ENCODE measurements at places on chromosomes 7 and 10. TPM values are rescaled to one million over a fixed set of nuclear protein-coding genes. Genes with fewer than 3 reads are reported as not detected.
A peak's percentile ranks its signal among the peaks of the same experiment; 100 is the strongest.

DNA sequence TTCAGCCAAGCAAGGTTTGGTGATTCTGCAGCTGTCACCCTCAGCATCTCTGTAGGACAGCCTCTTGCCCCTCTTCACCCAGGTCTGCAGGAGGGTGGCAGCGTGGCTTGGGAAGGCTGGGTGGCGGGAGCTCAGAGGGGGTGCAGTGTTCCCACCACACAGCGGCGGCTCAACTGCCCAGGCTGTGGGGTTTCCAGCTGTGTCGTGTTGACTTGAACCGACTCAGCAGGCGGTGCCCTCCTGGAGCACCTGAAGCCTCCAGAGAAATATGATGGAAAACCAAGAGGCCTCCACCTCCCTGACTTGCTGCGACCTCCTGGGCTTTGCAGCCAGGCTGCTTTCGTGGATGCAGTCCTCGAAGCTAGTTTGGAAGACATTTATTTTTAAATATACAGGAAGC lies 68.0 kb upstream of the KLF6 start:
- no peak for DNase-seq

- no peak for DNase-seq
These were observed 93.8 kb downstream of the CALD1 start for GRCh38 chr7:134873253-134873652.

DNA sequence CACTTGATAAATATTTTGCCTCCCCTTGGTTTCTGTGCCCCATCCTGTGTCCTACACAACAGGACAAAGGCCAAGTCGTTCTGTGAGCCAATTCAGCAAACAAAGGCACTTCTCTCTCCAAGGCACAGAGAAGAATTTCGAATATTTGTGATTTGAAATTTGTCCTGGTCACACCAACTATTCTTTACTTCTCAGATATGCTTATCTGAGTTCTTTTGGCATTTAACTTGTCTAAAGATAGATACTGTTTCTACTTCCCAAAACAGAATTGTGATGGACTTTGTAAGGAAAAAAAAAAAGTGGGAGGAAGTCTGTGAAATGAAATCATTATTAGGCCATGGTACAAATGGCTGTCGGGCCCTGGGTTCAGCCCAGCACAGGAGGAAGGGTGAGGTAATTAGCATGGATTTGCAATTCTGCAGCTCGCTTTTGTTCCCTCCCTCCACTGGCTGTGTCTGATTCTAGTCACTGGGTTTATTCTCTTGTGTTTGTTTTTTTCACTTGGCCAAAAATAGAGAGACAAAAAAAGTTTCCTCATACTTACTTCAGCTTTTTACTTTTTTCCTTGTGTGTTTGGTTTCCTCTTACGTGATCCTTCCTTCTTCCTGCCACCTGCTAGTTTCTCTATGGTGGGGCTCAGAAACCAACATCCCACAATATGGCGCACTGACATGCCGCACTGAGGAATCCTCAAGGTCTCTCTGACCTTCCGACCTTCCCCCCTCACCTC lies 108.2 kb upstream of the MKLN1 start:
- DNase-seq, result no peak

GRCh38 chr10:11837372-11838161 lies 14.4 kb downstream of the PROSER2 start:
- no peak for DNase-seq

DNA sequence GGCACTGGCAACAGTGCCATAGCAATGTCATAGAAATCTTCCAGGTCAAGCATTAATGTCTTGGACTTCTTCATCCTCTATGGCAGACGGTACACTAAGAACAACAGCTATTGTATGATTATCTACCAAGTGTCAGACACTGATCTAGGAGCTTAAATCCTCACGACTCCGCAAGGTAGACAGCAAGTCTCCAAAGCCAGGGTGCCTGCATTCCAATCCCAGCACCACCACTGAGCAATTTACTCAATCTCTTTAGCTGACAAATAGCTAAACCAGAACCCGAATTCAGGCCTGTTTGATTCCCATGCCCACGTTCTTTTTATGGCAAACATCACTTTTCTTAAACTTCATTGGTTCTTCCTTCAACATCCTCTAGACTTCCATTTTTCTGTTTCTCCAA lies 31.8 kb downstream of the DNMBP start:
- no peak for DNase-seq

- DNase-seq, result no peak
These were observed 86.5 kb upstream of the LRRC4 start for GRCh38 chr7:128117691-128118090.

DNA sequence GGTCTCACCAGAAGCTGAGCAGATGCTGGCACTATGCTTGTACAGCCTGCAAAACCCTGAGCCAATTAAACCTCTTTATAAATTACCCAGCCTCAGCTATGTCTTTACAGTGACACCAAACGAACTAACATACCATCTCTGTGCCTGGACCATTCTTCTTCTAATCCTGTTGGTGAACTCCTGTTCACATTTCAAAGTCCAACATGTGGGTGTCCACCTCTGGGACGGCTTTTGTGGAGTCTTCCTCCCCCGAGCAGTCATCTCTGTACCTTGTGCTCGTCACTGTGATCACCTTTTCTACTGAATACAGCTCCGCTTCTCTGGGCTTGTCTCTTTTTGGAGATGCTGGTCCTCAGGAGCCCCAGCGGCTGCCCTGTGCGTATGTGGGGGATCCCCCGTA lies 7.4 kb upstream of the ESYT2 start:
- DNase-seq, result no peak

HOXA4 gene
- 24.6 TPM for polyA plus RNA-seq

KCNIP2 gene
- 6.0 TPM for polyA plus RNA-seq

DNA sequence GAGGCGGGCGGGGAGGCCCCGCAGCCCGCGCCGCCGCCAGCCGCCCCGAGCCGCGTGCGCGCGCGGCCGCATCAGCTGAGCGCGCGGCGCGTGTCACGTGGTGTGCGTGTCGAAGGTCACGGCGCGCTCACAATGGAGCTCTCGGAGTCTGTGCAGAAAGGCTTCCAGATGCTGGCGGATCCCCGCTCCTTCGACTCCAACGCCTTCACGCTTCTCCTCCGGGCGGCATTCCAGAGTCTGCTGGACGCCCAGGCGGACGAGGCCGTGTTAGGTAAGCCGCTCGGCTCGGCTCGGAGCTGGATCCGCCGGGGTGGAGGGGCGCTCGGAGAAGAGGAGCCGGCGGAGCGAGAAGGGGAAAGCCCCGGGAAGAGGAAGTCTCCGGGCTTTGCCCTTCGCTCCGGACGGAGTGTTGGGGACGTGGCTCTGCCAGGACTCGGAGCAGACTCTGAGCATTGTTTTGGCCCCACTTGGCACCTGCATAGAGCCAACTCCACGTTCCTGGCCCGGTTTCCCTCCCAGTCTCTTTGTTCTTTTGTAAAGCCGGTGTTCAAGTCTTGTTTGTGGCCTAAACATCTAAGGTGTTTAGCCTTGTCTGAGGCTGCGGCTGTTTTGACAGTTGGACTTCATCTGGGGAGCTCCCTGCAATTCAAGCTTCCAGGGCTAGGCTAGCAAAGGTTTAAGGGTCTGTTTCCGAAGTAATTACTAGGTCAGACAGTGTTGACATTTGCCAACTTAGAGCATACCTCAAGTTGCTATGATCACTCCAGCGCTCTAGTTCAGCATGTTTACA lies at the start of gene COMMD3:
Gene COMMD3 (plus strand): TSS at position 103 of the 790 bp plus-strand sequence. CDS start 30 bp downstream, at position 133.
- peak; percentile 96 for DNase-seq

DNA sequence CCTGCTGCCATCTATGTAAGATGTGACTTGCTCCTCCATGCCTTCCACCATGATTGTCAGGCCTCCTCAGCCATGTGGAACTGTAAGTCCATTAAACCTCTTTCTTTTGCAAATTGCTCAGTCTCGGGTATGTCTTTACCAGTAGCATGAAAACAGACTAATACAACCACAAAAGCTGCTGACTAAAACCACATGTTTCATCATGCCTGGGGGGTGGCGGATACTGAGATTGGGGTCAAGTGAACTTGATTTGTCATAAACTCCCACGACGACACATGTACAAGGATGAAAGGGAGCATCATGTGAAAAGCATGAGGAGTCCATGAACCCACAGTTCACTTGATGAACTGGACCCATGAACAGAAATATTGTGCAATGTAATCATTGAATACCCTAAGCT lies 134.9 kb upstream of the ANK3 start:
- DNase-seq, result no peak

- DNase-seq, result no peak
These were observed 147.9 kb downstream of the IMMP2L start for GRCh38 chr7:111414374-111414773.

DLG5 gene
- polyA plus RNA-seq, result 28.0 TPM

- no peak for DNase-seq
These were observed 41.7 kb downstream of the DENND11 start for GRCh38 chr7:141660259-141660658.

TMEM140 gene
- polyA plus RNA-seq, result 14.6 TPM

CLCN1 gene
- 2.5 TPM for polyA plus RNA-seq

DNA sequence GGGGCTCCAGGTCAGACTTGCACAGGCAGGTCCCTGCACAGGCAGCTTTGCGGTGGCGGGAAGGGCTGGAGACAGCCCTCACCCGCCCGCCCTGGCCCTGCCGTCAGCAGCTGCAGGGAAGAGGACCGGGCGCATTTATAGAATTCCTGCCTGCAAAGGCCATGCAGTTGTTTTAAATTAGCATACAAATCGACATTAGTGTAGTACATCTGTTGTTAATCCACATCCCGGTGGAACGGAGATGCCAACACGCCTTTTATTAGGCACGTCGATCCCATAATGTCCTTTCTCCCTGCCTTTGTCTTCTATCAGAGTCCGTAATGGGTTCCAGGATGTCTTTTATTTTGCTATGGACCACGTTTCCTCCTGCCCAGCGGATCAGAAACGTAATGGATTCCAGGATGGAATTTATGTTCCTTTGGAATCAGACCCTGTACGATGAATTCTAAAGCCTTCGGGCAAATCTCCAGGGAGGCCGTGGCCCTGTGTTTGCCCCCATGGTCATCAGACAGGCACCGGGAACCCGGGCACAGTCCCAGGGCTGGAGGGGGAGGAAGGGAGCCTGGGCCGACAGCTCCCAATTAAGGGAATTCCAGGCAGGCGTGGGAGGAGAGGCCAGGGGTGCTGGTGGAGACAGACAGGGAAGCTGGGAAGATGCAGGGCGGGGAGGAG lies 123.9 kb downstream of the COL26A1 start:
- peak; percentile 28 for DNase-seq

PDE1C gene
- polyA plus RNA-seq, result 2.1 TPM

CPXM2 gene
- 0.97 TPM for polyA plus RNA-seq

- no peak for DNase-seq
These were observed 191.6 kb downstream of the LSM5 start for GRCh38 chr7:32298408-32299132.

- DNase-seq, result no peak
These were observed 100.0 kb upstream of the KCNMA1 start for GRCh38 chr10:77737608-77738007.

- peak; percentile 87 for DNase-seq
These were observed 5.8 kb upstream of the PRTFDC1 start for GRCh38 chr10:24958091-24958720.

GRCh38 chr7:152176797-152177196 lies 151.3 kb downstream of the GALNT11 start:
- no peak for DNase-seq

GRCh38 chr10:75726522-75727483 lies 295.4 kb downstream of the LRMDA start:
- no peak for DNase-seq

GRCh38 chr7:104363355-104363754 lies 35.0 kb downstream of the LHFPL3 start:
- no peak for DNase-seq

DNA sequence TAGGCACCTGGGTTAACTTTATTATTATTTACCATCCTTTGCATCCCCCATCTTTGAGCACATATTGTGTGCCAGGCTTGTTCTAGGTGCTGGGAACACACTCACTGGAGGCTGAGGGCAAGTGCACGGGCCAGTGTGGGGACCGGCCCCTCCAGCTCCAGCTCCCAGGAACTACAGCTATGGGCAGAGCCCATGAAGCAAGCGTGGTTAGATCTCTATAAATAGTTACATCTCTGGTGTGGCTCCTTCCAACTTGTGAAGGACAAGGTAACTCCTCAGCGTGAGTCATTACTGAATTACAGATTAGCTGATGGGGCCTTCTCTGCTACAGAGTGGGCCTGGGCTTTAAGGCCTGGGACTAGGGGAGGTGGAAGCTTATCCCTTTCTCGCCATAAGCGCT lies 583.5 kb downstream of the SDK1 start:
- no peak for DNase-seq

DNA sequence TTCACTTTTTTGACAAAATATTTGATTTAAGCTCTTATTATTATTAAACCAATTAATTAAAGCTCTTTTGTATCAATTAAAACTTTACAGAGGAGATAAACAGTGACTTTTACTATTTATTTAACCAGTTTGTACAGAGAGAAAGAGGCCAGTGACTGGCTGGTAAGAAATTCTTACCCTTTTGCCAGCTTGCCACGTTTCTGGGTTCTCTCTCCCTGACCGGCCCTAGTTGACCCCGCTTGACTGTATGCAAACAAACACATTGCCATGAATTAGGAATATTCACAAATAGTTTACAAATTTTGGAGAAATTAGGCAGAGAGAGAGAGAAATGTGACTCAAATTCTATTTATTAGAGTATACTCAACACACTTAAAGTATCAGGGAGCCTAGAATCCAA lies 36.2 kb downstream of the NPVF start:
- no peak for DNase-seq

SPDYE6 gene
- 11.5 TPM for polyA plus RNA-seq

DNA sequence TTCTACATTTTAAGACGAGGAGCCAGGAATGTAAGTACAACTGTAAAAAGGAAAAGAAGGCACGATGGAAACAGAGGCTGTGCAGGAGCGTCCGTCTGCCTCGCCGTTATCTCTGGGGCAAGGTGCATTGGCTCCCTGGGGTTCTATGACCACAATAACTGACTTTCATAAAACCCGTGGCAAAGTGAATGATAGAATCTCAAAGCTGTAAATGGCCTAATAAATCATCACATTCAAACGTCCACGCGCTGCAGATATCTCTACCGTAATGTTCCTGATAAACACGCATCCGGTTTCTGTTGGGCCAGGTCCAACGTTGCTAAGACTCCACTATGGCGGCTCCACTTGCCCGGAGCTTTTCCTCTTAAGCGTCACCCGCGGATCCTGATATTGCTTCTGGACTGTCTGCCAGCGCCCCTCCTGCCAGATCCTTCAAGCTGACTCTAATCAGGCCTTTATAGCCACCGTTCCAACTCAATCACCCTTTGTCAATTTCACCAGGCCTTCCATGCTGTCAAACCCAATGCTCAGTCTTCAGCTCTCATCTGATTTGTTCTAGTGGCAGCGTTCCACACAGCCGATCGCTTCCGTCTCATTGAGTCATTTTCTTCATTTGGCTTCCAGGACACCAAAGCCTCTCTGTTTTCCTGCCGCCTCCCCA lies 265.6 kb upstream of the FOXK1 start:
- no peak for DNase-seq

GRCh38 chr7:28029051-28029450 lies 151.5 kb downstream of the JAZF1 start:
- no peak for DNase-seq

PNLIPRP1 gene
- polyA plus RNA-seq, result not detected

All from hindlimb muscle (tissue), 1 donor.